ENCODE measurements at places on chromosomes 11 and 22. TPM values are rescaled to one million over a fixed set of nuclear protein-coding genes. Genes with fewer than 3 reads are reported as not detected.
A peak's percentile ranks its signal among the peaks of the same experiment; 100 is the strongest.

DNA sequence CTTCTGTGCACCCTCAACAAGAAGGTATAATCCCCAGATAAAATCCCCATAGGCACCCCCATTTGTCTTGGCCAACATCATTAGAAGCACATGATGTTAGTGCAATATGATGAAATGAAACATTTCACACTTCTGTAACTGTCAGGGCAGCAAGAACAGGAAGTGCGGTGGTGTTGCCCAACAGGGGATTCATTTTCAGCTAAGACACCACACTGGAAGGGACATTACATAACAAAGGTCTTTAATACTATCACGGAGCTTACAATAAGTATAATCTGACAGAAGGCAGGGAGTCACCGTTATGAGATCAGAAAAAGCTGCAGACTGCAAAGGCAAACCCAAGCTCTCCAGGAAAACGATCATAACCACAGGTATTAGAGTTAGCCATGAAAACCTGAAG is 2.0 kb downstream of the OR52W1 start:
- H3K27me3 ChIP-seq: no peaks in the 10 kb centered on the region
- no peak overlapping the region for H3K4me3 ChIP-seq
- no peaks in the 10 kb centered on the region for H3K4me1 ChIP-seq
- H3K27ac ChIP-seq: no peak overlapping the region
- peak; percentile 28 for DNase-seq

- H3K27me3 ChIP-seq: peaks cover 5% of the 10 kb centered on the region
- H3K27ac ChIP-seq: no peak overlapping the region
- no peak for DNase-seq
- H3K4me3 ChIP-seq: no peak overlapping the region
Measured at GRCh38 chr11:4495986-4496385, 13.5 kb downstream of the OR52K1 start.

DNA sequence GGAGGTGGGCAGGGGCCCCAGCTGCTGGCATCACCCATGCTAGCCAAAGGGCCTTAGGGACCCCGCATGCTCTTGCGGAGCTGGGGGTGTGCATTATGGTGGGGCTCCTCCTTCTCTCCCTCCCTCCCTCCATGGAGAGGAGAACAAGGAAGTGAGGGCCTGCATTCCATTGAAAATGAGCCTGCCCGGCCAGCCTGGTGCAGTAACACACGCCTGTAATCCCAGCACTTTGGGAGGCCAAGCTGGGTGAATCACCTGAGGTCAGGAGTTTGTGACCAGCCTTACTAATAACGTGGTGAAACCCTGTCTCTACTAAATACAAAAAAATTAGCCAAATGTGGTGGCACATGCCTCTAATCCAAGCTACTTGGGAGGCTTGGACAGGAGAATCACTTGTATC is 22.4 kb downstream of the SNAP29 start:
- no peaks in the 10 kb centered on the region for H3K27me3 ChIP-seq
- DNase-seq: no peak
- H3K36me3 ChIP-seq: peaks cover 10% of the 10 kb centered on the region
- no peak overlapping the region for H3K27ac ChIP-seq

DNA sequence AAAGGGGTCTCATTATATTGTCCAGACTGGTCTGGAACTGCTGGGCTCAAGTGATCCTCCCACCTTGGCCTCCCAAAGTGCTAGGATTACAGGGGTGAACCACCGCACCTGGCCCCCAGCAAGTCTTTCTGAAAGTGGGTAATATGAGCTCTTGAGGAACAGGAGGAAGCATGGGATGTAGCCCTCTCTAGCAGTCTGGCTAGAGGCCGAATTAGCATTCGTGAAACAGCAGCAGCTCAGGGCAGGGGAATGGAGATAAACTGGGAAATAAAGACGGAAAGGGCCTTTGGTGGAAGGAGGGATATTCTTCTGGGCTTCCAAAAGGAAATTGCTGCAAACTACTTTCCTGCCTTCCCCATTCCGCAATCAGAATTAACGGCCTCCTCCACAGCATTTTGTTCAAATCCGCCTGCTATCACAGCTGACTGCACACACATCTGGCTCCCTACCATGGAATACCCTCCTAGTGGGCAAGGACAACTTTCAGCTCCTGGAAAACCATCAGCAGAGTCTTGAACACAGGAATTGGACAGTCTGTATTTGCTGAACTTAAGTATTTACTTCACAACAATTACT is 44.3 kb downstream of the MICAL3 start:
- H3K4me1 ChIP-seq: no peaks in the 10 kb centered on the region
- H3K4me3 ChIP-seq: no peak overlapping the region
- H3K27me3 ChIP-seq: no peaks in the 10 kb centered on the region
- H3K27ac ChIP-seq: no peak overlapping the region
- H3K36me3 ChIP-seq: no peaks in the 10 kb centered on the region
- no peak for DNase-seq

- peak overlapping the region; percentile 2 for H3K27ac ChIP-seq
- H3K27me3 ChIP-seq: no peaks in the 10 kb centered on the region
- DNase-seq: no peak
- H3K4me3 ChIP-seq: no peak overlapping the region
- no peaks in the 10 kb centered on the region for H3K36me3 ChIP-seq
Measured at GRCh38 chr11:13206086-13206640, 71.4 kb upstream of the BMAL1 start.

GRCh38 chr11:71221201-71221600 is 31.2 kb downstream of the SHANK2 start:
- H3K36me3 ChIP-seq: no peaks in the 10 kb centered on the region
- no peaks in the 10 kb centered on the region for H3K4me1 ChIP-seq
- DNase-seq: no peak
- no peak overlapping the region for H3K27ac ChIP-seq

DNA sequence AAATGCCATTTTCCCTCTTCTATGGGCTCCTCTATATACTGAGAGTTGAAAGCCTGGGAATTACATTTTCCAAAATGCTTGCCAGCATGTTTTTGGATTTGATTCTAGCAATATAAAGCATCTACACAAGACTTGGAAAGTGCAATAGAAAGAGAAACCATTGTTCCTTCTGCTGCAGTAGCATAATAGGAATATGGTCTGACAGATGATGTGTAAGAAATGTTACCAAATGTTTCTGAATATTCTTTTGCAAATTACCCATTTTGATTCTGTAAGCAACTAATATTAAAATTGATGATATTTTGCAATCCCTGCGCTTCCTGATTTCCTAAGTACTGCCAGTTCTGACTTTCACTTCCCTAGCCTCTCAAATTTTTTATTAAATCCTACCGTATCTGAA is 61.6 kb downstream of the CASP12 start:
- no peak for DNase-seq
- no peaks in the 10 kb centered on the region for H3K36me3 ChIP-seq
- H3K4me1 ChIP-seq: no peaks in the 10 kb centered on the region
- no peaks in the 10 kb centered on the region for H3K27me3 ChIP-seq
- no peak overlapping the region for H3K27ac ChIP-seq

- H3K36me3 ChIP-seq: no peaks in the 10 kb centered on the region
- DNase-seq: no peak
- H3K27me3 ChIP-seq: no peaks in the 10 kb centered on the region
- peak overlapping the region; percentile 92 for H3K4me3 ChIP-seq
- H3K27ac ChIP-seq: peak overlapping the region; percentile 82
- H3K4me1 ChIP-seq: peaks cover 40% of the 10 kb centered on the region
Measured at GRCh38 chr11:120336641-120337354, 585 bp downstream of the ARHGEF12 start.

DNA sequence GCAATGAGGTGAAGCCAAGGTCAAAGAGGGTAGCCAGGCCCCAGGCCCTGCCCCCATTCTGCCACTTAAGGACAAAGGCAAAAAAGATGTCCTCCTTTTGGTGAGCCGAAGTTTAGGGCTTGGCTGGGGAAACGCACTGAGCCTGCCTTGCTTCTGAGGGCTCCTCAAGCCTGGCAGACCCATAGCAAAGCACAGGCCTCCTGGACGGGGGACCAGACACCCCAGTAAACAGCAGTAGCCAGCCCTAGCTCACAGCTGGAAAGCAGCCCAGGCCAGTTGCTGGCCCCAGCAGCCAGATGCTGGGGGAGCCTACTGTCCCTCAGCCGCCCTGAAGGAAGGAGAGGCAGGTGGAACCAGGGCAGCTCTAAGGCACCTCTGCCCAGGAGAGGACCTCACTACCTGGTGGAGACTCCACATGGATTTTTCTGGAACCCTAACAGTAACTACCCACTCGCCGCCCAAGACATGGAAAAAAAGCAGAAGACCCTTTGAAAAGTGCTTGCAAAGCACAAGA is 3.8 kb upstream of the PYGM start:
- peaks cover 35% of the 10 kb centered on the region for H3K36me3 ChIP-seq
- H3K4me3 ChIP-seq: no peak overlapping the region
- H3K4me1 ChIP-seq: peaks cover 24% of the 10 kb centered on the region
- no peak for DNase-seq

GRCh38 chr11:17564687-17565042 is 17.6 kb downstream of the OTOG start:
- peaks cover 2% of the 10 kb centered on the region for H3K27me3 ChIP-seq
- H3K4me1 ChIP-seq: no peaks in the 10 kb centered on the region
- DNase-seq: no peak
- H3K27ac ChIP-seq: no peak overlapping the region
- no peak overlapping the region for H3K4me3 ChIP-seq
- no peaks in the 10 kb centered on the region for H3K36me3 ChIP-seq

GRCh38 chr11:102360681-102361080 is 13.7 kb downstream of the BIRC2 start:
- H3K27me3 ChIP-seq: no peaks in the 10 kb centered on the region
- H3K4me3 ChIP-seq: no peak overlapping the region
- peaks cover 38% of the 10 kb centered on the region for H3K36me3 ChIP-seq

DNA sequence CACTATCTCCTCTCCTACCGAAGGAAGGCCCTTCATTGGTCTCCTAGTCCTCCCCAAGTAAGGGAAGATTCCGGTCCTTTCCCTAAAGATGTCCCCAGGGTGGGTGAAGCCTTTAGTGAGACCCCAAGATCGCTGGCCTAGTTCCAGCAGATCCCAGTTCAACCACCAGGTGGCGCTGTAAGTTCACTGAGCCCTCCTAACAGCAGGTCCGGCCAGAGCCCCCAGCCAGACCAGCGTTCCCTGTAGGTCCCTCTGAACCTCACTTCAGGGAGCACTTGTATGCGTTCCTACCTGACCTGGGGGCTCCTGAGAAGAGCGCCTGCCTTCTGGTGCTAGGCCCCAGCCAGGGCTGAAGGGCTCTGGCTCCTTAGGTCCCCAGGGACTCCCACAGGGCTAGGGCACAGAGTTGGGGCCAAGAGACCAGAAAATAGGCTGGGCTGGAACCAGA is 38.1 kb downstream of the LMO1 start:
- no peak overlapping the region for H3K4me3 ChIP-seq
- H3K4me1 ChIP-seq: peaks cover 7% of the 10 kb centered on the region
- H3K27me3 ChIP-seq: peaks cover 2% of the 10 kb centered on the region
- H3K27ac ChIP-seq: no peak overlapping the region
- no peaks in the 10 kb centered on the region for H3K36me3 ChIP-seq

DNA sequence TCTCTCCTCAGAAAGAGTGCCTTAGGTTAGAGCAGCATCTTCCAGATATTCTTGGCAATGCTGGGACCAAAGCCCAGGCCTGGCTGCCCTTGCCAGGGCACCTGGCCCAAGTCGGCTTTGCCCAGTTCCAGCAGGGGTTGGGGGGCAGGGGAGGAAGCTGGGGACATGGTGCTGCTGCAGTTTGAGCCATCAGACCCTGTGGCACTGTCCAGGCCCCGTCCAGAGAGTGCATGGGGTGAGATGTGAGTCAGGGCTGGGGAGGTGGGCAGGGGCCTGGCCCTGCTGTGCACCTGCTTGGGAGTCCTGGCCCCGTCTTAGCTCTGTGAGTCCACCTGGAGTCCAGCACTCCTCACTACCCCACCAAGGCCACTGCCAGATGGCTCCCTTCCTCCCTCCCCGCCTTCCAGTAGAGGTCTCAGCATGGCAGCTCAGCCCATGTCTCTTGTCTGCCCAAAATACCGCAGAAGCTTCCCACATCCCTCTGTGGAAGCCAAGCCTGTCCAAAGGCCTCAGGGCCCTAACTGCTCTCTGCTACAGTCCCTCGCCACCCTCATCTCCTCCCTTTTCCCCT is 16.6 kb downstream of the DERL3 start:
- H3K27me3 ChIP-seq: no peaks in the 10 kb centered on the region
- peaks cover 4% of the 10 kb centered on the region for H3K4me1 ChIP-seq
- H3K36me3 ChIP-seq: peaks cover 29% of the 10 kb centered on the region
- no peak overlapping the region for H3K4me3 ChIP-seq
- H3K27ac ChIP-seq: no peak overlapping the region
- no peak for DNase-seq

Gene E2F8
- 0.17 TPM for total RNA-seq

Gene C1QTNF5
- total RNA-seq: 6.3 TPM

Gene CD3G
- total RNA-seq: not detected

Gene C22orf42
- total RNA-seq: not detected

All from astrocyte (in vitro differentiated cells and primary cell).